A549 treated with dexamethasone at 1 μM for 4 hours (cell line): ENCODE measurements at places on chromosomes 2 and 18. TPM values are rescaled to one million over a fixed set of nuclear protein-coding genes. Genes with fewer than 3 reads are reported as not detected.

The KIAA2012 gene
- not detected in 5 replicates for total RNA-seq

The CXCR1 gene
- not detected in 5 replicates for total RNA-seq

The DNER gene
- 9.1 to 14.0 TPM (median 10.9 TPM) in 5 replicates for total RNA-seq

The RAX gene
- total RNA-seq = not detected in 5 replicates

The RNU2-63P gene
- not detected in 5 replicates for total RNA-seq

The PAX3 gene
- not detected in 5 replicates for total RNA-seq

The SMC6 gene
- 24.8 to 37.4 TPM (median 31.1 TPM) in 5 replicates for total RNA-seq
